Kidney (tissue), 22 donors: ENCODE measurements at places on chromosomes 6 and 20. TPM values are rescaled to one million over a fixed set of nuclear protein-coding genes. Genes with fewer than 3 reads are reported as not detected.

GRCh38 chr20:55424968-55425367 lies 580.4 kb downstream of the CBLN4 start:
- peak; percentile 42 for DNase-seq

GRCh38 chr20:33257237-33257636 lies 21.4 kb downstream of the BPIFA1 start:
- DNase-seq, result no peak

DNA sequence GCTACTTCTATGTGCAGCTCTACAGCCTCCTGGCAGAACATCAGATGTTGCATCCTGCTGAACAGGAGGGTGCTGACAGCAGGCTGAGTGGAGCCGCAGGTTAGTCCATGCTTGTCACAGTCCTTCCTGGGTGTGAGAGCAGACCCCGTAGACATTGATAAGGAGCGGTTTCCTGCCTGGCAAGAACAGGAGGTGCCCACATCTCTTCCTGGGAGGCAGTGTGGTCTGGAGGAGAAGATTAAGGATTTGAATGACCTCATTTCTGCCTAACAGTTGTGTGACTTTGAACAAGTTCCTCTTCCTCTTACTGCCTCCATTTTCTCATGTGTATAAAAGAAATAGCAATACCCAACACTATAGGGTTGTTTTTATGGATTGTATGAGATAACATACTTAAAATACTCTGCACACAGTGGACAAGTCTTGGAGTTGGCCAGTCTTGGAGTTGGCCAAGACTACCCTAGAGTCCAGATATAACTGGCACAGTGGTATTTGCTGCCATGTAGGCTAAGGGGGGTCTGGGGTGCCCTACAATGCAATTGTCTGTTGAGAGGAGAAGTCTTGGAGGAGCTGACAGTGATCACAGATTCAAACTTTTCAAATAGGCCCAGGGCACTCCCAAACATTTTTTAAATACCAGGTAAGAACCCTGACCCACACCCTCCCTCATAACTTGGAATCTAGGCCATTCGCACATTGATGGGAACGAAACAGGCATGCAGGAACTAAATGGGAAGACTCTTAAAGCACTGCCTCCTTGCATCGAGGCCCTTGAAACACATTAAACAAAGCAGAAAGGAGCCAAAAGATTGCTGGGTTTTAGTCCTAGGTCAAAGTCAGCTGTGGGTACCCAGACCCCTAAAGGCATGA lies 32.6 kb upstream of the TBC1D7 start:
- DNase-seq, result no peak

DNA sequence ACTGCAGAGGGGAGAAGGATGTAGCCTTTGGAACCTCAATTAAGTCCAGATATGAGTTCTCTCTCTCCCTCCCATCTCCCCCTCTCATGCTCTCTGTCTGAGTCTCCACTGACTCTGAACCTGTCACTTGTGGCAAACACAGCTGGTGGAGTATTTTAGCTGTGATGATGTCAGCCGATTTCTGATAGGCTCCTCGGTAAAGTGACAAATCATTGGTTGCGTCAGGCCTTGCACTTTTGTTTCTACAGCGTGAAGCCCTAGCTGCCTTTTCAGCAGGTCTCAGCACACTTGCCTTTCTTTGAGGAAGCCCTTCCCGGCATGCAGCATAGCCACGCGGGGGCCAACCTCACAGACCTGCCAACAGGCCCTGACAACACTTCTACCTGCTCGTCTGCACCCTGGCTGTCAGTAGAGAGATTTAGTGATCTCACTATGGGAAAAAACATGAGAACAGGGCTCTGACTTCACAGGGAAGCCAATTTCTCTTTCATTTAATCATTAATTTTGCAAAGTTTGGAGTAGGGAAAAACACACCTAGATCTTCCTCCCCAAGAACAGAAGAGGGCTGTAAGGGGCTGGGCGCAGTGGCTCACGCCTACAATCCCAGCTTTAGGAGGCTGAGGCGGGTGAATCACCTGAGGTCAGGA lies 84.4 kb downstream of the GMPR start:
- peak; percentile 84 for DNase-seq

DNA sequence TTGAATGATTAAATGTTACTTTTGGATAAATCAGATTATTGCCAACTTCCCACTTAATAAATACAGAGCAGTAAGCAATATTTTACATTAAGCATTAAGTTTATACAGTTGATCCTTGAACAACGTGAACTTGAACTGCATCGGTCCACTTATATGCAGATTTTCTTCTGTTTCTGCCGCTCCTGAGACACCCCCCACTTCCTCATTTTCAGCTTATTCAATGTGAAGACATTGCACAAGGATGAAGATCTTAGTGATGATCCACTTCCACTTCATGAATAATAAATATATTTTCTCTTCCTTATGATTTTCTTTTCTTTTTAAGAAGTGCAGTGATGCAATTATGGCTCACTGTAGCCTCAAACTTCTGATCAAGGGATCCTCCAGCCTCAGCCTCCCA lies 167.2 kb downstream of the LINC00237 start:
- DNase-seq, result no peak

The ZNF337 gene
- 17.1 TPM for total RNA-seq

- DNase-seq, result no peak
These were observed 28.4 kb upstream of the KCNK16 start for GRCh38 chr6:39350723-39351505.
